ENCODE measurements at places on chromosomes 7 and 10.

GRCh38 chr10:77245953-77246352 lies 391.7 kb downstream of the KCNMA1 start:
- no peak for DNase-seq

DNA sequence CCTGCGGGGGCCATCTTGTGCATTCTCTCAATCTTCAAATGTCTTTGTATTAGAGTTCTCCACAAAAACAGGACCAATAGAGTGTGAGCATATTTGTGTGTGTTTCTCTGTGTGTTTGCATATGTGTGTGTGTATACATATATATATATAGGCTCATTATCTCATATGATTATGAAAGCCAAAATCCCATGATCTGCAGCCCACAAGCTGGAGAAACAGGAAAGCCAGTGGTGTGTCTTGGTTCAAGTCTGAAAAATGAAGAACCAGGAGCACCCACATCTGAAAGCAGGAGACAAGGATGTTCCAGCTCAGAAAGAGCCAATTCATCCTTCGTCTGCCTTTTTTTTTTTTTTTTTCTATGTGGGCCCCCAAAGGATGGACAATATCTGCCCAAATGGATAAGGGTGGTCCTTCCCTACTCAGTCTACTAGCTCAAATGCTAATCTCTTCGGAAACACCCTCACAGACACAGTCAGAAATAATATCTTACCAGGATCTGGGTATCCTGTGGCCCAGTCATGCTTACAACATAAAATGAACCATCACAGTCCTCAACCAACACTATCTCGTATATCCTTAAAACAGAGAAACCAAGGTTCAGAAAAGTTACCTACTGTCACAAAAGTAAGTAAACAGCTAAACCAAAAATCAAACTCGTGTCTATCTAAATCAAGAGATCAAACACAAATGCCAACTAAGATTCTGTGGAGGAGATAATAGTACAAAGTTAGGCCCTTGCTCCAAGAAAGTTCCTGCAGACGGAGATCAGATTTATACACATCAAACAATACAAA lies 141.9 kb downstream of the JMJD1C start:
- DNase-seq: no peak

- no peak for DNase-seq
Measured at GRCh38 chr7:138001529-138002095, at the start of gene CREB3L2. Gene CREB3L2 (minus strand): TSS chr7:138002086. CDS start chr7:138001705, 381 bp downstream.

GRCh38 chr7:98475352-98475751 lies 74.5 kb upstream of the BAIAP2L1 start:
- no peak for DNase-seq

GRCh38 chr10:63383141-63383540 lies 82.6 kb downstream of the JMJD1C start:
- DNase-seq: no peak

- DNase-seq: no peak
Measured at GRCh38 chr10:69043931-69044531, 43.9 kb upstream of the SRGN start.

GRCh38 chr10:75607576-75607975 lies 176.2 kb downstream of the LRMDA start:
- no peak for DNase-seq

DNA sequence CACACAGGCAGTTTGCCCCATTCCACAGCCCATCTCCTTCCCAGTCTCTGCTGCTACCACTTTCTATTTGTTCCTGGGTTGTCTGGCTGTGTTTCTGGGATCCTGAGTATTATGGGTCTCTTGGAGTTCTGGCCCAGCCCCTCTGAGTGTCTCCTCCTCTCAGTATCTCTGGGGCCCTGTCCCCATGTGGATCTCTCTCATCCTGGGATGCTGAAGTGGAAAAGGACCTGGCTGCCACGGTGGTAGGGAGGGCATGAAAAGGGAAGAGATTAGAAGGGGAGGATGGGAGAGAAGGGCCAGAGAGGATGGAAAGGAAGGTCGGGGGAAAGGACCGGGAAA lies 54.5 kb upstream of the LBX1 start:
- DNase-seq: no peak

DNA sequence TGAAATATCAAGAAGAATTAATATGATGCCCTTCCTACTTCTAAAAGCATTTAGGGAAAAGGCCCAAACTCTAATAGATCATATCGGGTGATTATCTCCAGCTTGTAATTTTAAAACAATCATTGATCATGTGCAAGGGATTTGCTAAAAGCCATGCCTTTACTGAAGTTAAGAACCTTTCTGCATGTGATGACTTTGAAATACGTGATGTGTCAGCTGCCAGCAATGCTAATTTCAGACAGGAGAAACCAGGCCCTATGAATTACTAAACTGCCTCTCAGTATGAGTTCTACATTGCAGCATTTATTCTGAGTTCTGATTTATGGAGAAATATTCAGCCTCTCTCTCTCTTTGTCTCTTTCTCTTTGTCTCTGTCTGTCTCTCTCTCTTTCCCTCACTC lies 203.6 kb upstream of the AKR1E2 start:
- DNase-seq: no peak

GRCh38 chr7:127257086-127257485 lies 4.3 kb upstream of the GRM8 start:
- DNase-seq: no peak

DNA sequence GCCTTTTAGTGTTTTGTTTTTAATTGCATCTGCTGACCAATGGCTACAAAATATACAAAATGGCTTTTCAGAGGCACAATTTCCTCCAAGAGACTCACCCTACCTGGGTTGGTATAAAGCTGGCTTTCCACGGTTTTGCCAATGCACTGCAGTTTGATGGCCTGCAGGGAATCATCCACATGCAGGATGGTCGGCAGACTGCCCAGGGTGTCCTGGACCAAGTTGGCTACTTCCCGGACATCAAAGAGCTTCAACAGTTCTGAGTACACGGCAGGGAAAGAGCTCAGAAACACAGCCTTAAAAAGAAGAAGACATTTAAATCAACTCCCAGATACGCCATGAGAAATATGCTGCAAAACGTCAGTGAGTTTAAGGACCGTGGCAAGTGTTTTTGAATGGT lies 301.0 kb upstream of the IMMP2L start:
- DNase-seq: no peak

- DNase-seq: no peak
Measured at GRCh38 chr10:96285331-96285752, 14.0 kb upstream of the BLNK start.

DNA sequence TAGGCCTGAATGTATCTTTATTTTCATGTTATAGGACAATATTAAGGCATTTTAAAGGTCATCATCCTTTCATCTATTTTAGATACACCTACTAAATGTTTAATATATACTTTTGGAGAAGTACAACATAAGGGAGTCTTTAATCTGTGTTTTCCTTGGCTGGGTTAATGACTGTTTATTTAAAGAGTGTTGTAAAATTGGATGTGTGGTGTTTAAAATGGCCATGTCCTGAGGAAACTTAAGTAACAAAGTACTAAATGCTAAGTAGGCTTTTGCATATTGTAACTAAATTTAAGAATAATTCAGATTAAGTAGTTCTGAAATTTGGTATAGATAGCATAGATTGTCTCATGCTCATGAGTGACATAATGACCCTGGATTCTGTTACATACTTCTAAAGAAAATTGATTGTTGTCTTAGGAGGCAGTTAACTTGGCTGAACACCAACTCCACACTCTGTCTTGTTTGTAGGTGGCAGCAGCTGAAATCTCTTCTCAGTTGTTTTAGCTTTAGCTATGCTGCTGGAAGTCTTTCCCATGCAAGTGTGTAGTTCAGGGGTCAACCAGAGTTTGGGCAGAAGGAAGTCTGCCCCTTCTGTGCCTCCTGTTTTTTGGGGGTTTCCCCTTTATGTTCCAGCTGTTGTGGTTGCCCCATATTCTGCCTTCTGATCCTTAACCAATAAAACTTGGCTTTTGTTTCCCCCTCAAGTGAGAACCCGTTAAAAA lies 29.2 kb downstream of the DLD start:
- DNase-seq: no peak

- DNase-seq: no peak
Measured at GRCh38 chr7:39465055-39465929, 100.9 kb upstream of the YAE1 start.

GRCh38 chr10:117094856-117095255 lies 43.2 kb downstream of the VAX1 start:
- DNase-seq: no peak

DNA sequence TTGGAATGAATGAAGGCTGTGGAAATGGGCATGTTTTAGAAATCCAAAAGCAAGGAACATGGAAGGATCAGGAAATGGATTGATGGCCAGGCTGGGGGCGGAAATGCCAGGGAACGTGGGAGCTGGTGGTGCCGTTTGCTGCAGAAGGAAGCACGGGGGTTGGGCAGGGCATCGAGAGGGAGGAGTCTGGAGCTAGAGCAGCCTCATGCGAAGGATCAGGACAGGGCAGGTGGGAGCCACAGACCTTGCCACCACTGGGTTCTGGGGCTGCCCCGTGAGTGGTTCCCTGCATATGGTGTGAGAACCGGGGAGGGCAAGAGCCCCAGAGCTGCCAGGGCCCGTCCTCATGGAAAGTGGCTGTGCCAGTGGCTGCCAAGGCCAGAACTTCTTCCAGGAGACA lies 193.8 kb upstream of the ZNF32 start:
- no peak for DNase-seq

DNA sequence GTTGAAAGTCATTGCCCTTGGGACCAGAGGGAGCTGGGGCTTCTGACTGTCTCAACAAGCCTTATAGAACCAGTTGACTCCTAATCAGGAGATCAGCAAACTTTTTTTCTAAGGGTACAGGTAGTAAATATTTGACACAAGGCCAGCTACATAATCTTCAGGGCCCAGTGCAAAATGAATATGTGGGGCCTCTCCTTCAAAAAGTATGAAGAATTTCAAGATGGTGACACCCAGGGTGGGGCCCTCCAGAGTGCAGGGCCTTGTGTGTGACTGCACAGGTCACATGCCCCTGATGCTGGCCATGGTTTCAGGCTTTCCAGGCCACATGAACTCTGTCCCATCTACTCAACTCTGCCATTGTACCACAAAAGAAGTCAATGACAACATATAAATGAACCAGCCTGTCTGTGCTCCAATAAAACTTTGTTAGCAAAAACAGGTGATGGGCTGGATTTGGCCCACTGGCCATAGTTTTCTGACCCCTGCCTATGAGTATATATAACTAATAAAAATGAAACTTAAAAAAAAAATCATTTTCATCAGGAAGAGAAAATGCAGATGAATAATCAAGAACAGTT lies 6.1 kb downstream of the MMRN2 start:
- no peak for DNase-seq

- DNase-seq: peak; percentile 99
Measured at GRCh38 chr10:73931767-73932619, 21.1 kb downstream of the PLAU start.

- no peak for DNase-seq
Measured at GRCh38 chr10:15059914-15060313, 16.2 kb downstream of the OLAH start.

DNA sequence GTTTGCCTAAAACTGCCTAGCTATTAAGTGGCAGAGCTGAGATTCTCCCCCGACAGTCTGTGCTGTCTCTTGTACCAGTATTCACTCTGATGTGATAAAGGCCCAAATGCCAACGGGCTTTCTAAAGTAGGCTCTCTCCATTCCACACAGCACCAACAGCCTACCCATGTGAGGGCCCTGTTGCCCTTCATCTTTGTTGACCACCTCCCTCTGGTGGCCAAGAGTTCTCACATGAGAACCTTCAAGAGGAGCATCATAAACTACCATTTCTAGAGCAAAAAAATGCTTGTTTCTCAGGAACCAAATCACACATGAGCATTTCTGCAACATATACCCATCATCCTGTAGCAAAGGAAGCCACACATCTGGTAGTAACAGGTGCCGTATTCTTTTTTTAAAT lies 185.8 kb downstream of the GRM8 start:
- DNase-seq: no peak

GRCh38 chr7:137172105-137172590 lies 171.4 kb downstream of the PTN start:
- DNase-seq: no peak

GRCh38 chr10:82221056-82221455 lies 346.1 kb downstream of the NRG3 start:
- DNase-seq: no peak

DNA sequence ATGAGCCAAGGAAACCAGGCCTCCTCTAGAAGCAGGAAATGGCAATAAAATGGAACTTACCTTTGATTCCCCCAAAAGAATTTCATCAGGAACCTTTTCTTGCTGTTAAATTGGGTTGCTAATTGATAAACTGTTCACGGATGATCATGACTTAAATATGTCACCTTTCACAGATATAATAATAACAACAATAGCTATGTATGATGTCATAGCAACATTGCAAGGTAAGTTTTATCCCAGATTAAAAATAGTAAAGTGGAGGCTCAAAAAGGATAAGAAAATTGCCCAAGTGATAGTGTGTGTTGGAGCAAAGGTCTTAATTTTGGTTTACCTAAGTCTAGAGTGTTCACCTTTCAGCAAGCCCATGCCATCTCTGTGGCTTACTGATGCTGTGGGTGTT lies 357.6 kb upstream of the CELF2 start:
- no peak for DNase-seq

DNA sequence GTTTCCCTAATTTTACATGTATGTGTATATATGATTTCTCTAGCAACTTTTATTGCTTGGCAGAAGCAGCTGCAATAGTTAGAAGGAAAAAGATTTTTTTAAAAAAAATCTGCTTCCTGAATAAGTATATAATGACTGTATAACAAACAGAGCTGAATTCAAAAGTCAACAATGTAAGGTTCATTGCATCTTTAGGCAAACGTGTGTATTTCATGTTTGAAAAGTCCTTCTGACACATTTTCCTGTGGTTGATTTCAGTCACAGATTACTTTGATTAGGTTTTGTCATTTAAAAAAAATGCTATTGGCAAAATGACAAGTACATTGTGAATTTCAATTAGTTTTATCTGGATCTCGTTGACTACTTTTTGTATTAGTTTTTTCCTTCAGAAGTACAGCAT lies 231.0 kb downstream of the CSTF2T start:
- no peak for DNase-seq

GRCh38 chr10:63430091-63430998 lies 35.4 kb downstream of the JMJD1C start:
- peak; percentile 58 for DNase-seq

DNA sequence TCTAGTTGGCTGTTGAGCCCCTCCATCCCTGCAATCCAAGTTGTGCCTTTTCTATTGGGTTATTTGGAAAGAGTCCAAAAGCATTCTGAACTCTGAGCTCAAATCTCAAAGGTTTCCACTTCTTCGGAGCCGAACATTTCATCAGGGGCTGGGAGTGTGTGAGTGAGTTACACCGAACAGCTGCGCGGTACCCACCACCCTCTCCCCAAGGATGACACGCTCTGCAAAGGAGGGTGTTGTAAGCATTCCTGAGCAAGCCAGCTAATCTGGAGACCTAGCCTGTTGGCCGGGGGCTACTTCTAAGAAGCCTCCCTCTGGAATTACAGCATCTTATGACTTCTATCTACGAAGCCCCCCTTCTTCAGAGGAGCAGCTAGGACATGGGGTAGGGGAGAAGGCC lies 270.5 kb downstream of the CREB5 start:
- DNase-seq: no peak

GRCh38 chr10:96556003-96556402 lies 30.8 kb downstream of the TM9SF3 start:
- DNase-seq: no peak

- no peak for DNase-seq
Measured at GRCh38 chr7:127377425-127377824, 15.1 kb downstream of the ZNF800 start.

GRCh38 chr7:92740700-92741126 lies 95.7 kb downstream of the CDK6 start:
- DNase-seq: peak; percentile 49

- DNase-seq: no peak
Measured at GRCh38 chr7:143514995-143515735, 37.5 kb downstream of the TAS2R41 start.

Data from epithelial cell of prostate (primary cell).